ENCODE measurements at places on chromosomes 16 and 17.

- no peak for DNase-seq
Measured at GRCh38 chr17:20103454-20104446, 94.6 kb downstream of the SPECC1 start.

DNA sequence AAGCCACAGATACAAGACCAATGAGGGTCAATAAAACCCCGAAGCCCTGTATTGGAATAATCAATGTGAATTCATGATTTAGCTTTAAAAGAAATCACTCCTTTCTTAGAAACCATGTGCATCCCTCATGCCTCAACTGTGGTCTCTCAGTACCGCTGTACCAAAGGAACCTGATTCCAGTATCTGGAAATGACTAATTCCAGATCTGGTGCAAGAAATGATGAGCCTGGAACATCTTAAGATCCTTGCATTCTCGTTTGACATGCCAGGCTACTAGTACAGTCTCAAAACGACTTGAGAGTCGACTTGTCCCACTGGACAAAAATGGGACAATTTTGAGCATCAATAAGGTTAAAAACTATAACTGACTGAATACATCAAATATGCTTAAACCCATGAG, 21.2 kb downstream of the USP31 start:
- DNase-seq = no peak

DNA sequence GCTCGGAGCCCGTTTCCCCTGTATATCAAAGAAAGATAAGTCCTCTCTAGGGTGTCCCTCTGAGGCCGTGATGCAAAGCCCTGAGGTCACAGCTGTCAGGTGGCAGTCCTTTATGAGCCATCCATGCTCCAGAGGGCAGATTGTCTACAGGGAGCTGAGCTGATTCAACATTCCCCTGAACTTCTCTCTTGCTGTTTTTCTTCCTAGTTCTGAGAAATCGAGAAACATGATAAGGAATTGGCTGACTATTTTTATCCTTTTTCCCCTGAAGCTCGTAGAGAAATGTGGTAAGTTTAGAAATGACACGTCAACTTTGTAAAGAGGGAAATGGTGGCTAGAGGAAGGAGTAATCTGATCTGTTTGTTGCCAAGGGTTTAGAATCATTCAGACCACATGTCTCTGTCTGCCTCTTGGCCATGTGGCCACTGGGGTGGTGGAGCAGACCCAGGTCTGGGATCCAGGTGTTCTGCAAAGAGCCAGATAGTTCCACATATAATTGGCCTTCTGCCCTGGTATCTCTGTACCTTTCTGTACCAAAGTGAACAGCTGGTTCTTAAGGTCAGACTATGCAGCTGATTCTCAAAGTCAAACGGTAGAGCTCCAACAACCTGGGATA, 3.5 kb downstream of the CTNS start:
- DNase-seq = peak; percentile 55

GRCh38 chr16:51648526-51648925, 497.5 kb upstream of the SALL1 start:
- no peak for DNase-seq

DNA sequence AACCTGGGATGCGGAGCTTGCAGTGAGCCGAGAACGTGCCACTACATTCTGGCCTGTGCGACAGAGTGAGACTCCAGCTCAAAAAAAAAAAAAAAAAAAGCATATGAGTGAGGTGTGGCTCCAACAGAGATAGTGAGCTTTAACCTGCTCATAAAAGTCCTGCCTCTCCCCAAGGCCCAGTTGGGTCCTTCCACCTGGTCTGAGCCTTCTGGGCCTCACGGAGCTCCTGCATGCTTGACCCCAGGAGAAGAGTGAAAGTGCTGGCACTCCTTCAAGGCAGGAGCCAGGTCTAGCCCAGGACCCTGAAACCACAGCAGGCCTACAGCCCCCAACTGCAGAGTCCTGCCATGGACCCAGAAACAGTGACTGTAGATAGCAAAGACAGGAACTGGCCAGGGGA, 17.7 kb downstream of the HSD11B2 start:
- DNase-seq = no peak

DNA sequence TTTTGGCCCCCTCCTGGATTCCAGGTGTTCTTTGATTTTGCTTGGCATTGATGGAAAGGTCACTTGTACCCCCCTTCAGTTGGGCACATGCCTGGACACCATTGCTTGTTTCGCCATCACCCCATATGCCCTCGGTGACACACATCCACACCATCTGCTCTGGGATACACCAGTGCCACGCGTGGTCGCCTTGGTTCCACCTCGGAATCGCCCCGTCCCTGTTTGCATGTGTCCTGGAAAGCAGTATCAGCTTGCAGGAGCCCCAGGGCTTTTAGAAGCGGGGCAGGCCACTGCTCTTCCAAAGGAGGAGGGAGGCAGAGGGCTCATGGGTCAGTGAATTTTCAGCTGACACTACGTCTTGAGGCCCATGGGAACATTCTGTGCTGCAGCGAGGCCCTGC, 607.9 kb downstream of the KCNJ18 start:
- no peak for DNase-seq

GRCh38 chr16:15482068-15482747, 47.8 kb downstream of the BMERB1 start:
- peak; percentile 51 for DNase-seq

GRCh38 chr17:35795007-35795870, at the start of gene MMP28:
Gene MMP28, minus strand, starts transcription at chr17:35795641. Its CDS starts 264 bp downstream, at chr17:35795377.
- DNase-seq = peak; percentile 72

GRCh38 chr16:819336-820043, 19.0 kb upstream of the GNG13 start:
- DNase-seq = no peak

- DNase-seq = peak; percentile 96
Measured at GRCh38 chr16:3152277-3152990, 17.6 kb downstream of the ZNF213 start.

DNA sequence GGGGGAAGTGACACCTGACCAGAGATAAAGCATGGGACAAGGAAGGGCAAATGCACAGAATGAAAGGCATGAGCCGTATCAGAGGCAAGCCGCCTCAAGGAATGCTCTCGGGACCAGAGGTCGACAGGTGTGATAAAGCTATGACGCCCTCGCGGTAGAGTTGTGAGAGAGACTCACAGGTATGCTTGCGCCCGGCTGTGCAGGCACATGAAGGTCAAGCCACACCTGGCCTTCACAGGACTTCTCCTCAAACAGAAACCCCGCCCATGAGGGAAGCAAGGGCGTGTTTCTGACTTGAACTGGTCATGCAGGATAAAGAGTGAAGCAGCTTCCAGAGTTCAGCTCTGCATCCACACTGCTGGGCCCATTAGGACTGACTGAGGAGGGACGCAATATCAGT, 7.8 kb downstream of the NCBP3 start:
- peak; percentile 16 for DNase-seq

DNA sequence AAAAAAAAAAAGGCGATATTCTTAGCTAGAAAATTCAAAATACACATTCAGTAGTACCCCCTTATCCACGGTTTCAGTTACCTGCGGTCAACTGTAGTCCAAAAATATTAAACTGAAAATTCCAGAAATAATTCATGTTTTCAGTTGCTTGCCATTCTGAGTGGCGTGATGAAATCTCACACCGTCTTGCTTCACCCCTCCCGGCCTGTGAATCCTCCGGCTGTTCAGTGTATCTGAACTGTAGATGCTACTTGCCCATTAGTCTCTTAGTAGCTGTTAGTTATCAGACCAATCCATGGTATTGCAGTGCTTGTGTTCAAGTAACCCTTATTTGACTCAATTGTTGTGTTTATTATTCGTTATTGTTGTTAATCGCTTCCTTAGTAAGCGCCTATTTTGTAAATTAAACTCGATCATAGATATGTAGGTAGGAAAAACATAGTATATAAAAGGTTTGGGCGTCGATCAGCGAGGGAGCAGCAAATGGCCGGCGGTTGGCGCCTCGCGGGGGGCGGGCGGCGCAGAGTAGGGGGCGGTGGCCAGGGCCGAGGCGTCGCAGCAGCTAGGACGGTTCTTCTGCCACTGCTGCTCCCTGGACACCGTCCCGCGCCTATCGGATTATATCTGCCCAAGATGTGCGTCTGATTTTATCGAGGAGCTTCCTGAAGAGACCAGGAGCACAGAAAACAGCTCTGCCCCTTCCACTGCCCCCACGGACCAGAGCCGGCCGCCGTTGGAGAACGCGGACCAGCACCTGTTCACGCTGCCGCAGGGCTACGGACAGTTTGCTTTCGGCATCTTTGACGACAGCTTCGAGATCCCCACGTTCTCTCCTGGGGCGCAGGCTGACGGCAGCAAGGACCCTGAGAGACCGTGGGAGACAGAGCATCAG, 39.8 kb upstream of the AKAP1 start:
- no peak for DNase-seq

- DNase-seq = no peak
Measured at GRCh38 chr17:73984941-73985340, 218.5 kb upstream of the RPL38 start.

DNA sequence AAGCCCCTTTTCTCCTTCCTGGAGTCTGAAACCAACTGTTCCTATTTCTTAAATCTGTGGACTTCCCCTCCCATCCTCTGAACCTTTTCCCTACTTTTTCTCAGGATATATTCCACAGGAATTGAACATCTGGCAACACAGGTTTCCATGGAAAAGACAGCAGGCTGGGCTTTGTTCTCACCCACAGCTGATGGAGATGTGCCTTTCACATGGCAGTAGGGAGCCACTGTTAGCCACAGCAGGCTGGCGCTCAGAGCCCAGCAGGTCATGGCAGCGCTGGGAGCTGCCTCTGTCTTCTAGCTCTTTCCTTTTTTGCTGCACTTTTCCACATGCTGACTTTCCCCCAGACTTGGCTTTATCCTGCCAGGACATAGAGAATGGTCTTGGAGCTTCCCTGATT, 116.4 kb upstream of the NLRP1 start:
- DNase-seq = peak; percentile 26

DNA sequence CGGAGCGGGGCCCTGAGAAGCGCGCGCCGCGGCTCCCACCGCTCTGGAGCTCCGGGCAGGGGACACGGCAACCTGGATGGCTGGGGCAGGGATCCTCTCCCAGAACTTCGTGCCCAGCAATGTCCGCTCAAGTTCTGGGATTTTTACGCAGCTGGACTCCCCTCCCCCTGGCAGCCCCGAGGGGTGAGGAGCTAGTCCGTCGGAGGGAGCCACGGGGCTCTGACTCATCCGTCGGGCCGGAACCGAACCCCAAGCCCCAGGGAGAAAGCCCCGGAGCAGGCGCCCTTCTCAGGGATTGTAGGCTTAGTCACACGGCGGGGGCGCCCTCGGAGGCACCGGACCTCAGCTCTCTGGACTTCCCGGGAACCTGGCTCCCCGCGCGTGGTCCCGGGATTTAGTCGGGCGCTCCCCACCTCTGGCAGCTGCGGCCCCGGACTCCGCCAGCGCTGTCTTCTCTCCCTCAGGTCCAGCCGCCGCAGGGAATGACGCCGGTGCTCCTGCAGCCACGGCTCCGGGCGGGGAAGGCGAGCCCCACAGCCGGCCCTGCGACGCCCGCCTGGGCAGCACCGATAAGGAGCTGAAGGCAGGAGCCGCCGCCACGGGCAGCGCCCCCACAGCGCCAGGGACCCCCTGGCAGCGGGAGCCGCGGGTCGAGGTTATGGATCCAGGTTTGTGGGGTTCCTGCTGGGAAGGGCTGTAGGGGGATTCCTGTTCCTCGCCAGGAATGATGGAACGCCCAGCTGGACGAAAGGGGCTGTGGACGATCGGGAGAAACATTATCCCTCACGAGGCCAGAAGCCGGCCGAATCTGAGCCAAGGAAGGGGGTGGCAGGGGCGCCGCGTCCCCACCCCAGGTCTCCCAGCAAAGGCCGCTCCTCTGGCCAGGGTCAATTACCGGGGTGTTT, 830 bp downstream of the SPHK1 start:
- DNase-seq = peak; percentile 17

GRCh38 chr17:55157165-55157564, 107.6 kb upstream of the HLF start:
- DNase-seq = no peak

DNA sequence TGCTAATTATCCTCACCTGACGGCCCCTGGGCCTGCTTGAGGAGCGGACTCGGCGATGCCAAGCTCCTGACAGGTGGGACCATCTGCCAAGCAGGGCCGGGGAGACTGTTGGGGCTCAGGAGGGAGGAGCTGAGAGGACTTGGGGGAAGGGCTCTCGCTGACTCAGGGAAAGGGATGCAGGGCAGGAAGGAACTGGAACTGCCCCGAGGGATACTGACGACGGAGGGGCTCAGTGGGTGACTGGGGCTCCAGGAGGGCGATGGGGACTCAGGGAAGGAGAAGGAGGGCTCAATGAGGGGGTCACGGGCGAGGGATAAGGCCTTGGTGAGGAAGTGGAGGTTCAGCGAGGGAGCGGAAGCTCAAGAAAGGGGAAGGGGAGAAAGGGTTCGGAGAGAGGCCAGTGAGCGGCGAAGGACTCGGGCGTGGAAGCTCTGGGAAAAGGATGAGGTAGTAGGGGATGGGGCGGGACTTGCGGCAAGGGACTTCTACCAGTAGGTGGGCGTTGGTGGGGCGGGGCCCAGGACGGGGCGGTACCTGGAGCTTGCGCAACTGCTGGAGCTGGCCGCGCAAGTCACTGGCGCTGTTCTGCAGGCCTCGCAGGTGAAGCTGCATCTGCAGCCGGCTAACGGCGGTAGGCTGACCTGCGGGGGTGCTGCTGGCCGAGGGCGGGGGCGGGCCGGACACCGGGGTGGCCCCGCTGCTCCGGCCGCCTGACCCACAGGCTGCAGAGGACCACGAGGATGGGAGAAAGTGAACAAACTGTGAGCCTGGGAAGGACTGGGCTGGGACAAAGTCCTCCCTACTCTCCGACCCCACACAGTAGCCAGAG, 46.5 kb downstream of the SRCIN1 start:
- peak; percentile 98 for DNase-seq

DNA sequence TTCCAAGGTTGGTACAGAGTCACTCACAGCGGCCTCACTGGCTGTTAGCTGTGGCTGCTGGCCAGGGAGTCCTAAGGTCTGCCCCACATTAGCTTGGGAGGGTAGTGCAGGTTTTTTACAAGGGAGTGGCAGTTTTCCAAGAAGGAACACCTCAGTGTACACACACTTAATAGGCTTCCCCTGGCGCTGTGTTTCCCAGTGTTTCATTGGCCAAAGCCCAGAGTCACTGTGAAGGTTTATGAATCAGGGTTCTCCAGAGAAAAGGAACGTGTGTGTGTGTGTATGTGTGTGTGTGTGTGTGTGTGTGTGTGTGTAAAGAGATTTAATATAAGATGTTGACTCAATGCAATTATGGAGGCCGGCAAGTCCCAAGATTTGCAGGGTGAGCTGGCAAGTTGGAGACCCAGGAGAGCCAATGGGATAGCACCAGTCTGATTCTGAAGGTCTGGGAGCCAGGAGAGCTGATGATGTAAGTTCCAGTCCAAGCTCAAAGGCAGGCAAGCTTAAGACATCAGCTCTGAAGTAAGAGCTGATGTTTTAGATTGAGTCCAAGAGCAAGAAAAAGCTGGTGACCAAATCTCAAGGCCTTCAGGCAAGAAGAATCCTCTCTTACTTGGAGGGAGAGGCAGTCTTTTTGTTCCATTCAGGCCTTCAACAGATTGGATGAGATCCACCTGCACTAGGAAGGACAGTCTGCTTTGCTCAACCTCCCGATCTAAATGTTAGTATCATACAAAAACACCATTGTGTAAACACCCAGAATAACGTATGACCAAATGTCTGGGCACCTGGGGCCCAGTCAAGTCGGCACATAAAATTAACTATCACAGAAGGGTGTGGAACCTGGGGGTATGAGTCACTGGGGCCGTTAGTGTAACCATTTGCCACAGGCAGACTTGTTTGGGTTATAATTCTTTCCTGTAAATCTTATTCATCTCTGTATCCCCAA, 206.8 kb downstream of the PRKCA start:
- DNase-seq = no peak

All from NCI-H146 (cell line).